ENCODE measurements at places on chromosomes 6 and 20.

DNA sequence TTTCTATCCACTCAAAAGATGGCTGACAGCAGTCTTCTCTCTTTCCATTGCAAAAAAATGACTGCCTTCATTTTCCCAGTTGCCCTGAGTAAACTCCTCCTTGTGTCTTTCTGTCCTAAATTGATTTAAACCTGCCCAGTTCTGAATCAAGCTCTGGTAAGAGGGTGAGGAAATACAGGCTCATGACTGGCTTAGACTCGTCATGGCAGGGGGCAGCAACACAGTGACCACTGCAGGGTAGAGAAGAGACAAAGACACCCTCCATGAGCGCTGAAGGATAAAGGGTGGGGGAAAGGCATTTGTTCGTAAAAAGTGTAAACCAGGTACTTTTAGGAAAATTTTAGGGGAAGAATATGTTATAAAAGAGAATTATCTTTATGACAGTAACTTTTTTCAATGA lies 738.2 kb upstream of the FLRT3 start:
- no peak for DNase-seq

DNA sequence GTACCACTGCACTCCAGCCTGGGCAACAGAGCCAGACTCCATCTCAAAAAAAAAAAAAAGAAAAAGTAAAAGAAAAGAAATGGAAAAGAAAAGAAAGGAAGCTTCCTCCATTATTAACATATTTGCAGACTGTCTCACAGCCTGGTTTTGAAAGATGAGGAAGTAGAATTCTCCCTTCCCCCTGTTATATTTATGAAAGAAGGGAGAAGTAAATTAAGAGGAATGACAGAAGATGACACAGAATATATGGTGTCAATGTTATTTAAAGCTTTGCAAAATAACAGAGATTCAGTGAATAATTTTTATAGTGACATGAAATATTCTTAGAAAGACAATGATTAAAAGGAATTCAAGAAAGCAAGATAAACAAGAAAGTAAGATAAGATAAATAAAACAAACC lies 83.7 kb upstream of the PRSS16 start:
- DNase-seq: no peak

- no peak for DNase-seq
Observed at GRCh38 chr6:149439626-149440025, 39.6 kb downstream of the SUMO4 start.

- no peak for DNase-seq
Observed at GRCh38 chr6:56593801-56594318, 48.8 kb downstream of the DST start.

DNA sequence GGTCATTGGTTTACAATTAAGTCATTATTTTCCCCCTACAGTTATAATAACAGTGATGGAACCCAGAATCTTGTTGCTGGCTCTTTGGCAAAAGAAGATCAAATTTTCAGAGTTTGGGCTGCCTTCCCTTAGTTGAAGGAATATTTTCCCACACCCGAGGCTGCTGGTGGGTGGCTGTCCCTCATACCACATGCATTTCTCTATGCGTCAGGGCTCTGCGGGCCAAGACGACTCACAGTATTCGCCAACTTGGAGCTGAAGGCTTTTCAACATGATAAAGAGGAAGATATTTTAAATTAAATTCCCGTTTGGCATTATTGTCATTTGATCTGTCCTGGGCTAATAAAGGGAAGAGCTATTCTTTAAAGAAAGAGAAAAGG lies 102.2 kb upstream of the SASH1 start:
- DNase-seq: no peak

DNA sequence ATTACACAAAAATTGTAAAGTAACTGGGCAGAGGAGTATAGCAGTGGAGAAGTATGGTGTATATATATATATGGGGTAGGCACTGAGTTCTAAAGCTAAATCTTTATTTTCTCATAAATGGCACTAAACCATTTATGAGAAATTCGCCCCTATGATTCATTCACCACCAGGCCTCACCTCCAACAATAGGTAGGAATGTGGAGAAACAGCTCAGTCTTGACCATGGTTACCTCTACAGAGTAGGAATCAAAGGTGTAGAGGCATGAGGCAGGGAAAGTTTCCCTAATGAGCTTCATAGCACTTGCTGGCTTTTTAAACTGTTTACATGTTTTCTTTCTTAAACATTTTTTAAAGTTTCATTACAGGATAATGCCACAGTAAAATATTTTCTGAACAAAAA lies 36.9 kb upstream of the SUMO4 start:
- DNase-seq: no peak

DNA sequence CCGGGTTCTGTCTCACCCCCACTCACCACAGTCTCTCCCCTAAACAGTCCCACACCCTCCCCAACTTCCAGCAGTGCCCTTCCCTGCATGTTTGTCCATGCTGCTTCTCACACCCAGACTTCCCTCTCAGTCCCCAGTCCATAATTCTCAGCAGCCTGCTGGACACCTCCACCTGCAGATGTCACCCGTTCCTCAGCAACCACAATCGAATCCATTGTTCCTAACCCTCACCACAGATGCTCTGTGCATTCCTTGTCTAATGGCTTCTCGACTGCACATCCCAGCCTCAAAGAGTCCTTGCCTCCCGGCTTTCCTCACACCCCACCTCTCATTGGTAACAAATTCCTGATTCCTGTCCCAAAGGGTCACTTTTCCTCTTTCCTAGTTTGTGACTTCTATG lies 55.6 kb downstream of the GOPC start:
- DNase-seq: no peak

DNA sequence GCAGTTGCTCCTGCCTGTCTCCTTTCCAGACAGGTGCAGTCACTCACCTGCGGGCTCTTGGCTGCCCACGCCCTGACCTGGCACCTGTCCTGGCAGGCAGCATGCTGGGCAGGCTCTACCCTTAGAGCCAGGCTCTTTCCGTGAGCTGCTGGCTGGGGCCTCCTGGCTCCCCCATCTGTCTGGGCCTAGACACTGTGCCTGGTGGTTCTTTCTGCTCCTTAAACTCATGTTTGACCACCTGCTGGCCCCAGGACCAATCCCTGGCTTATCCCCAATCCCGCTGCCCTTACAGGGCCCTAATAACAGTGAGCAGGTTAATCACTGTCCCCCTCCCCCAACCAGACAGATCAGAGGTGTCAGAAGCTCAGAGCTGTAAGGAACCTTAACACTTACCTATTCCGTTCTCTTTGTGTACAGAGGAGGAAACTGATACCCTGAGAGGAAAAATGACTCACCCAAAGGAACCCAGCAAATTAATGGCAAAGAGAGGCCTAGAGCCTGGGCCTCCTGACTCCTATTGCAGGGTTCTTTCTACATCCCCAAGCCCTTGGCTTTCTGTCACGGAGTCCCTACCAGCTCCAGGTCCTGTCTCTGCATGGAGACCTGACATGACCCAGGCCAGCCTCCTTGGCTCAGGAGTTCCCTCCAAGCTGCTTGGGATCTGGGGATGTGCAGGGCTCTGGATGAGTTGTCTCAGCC lies 54.7 kb downstream of the RAB44 start:
- no peak for DNase-seq

GRCh38 chr6:100626721-100627120 lies 162.0 kb upstream of the SIM1 start:
- DNase-seq: no peak

DNA sequence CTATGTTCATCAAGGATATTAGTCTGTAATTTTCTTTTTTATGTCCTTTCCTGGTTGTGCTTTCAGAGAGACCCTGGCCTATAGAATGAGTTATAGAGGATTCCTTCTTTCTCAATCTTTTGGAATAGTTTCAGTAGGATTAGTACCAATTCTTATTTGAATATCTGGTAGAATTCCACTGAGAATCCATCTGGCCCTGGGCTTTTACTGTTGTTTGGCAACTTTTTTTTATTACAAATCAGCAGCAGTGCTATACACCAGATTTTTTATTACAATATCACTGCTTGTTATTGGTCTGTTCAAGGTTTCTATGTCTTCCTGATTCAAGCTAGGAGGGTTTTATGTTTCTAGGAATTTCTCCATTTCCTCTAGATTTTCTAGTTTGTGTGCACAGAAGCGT lies 50.0 kb upstream of the NRSN1 start:
- no peak for DNase-seq

DNA sequence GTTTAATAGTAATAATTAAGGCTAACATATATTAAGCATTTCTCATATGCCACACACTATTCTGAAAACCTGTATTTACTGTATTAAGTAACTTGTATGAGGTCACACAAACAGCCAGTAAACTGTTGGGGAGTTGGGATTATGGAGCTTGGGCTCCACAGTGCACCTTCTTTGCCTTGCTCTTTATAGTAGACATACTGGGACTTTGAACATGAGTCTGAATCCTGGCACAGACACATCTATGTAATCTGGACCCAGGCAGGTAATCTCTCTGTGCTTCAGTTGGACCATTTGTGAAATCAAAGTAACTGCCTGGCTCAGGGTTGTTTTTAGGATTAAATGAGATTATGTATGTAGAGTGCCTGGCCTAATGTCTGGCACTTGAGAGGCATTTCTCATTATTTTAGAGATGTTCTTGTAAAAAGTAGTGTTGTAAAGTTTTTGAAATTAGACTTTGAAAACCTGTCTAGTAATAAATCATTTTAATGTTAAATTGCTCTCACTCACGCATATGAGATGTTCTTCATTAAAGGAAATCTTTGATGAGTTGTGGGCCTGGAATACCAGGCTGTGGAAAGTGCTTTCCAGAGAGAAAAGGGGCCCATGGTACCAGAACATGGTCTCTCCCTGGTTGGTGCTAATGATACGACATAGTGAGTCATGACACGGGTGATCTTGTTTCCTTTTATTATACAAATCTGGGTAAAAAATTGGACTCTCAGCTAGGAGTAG lies 34.3 kb downstream of the LRRC1 start:
- DNase-seq: no peak

DNA sequence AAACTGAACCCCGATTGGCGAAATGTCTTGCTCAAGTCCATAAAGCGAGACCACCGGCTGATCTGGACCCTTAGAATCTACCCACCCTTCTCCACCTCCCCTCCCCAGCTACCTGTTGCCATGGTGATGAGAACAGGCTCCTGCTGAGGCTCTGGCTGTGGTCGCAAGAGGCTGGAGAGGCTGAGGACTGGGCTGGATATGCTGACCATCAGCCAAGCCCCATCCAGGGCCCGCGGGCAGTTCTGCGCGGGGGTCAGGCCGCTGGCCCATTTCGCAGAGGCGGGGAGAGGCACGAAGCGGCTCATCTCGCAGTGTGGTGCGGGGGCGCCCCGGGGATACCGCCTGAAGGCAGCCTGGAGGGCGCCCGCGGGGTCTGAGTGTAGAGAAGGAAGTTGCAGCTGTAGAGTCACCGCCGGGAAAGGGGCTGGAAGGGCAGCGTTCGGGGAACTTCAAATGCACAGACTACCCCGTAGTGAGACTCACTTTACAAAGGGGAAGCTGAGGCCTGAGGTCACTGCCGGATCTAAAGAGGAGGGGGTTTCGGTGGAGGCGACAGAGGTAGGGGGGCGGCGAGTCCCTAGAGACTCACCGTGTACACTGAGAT lies 671 bp downstream of the TAPBP start:
- DNase-seq: no peak

DNA sequence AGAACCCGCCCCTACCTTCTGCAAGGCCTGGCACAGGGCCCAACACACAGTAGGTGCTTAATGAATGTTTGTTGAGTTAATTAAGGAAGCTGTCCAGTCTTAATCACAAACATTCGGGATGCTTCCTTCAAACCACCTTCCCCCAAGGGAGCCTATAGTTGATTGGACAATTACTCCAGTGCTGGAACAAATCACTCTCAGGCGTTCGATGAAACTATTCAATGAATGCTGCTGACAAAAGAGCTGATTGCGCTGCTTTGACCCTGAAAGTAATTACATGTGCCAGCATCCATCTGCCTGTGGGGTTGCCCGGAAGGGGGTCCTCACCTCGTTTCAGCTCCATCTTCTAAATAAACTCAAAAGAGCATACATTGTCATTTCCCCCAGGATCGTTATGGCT lies 112.0 kb upstream of the SRSF6 start:
- DNase-seq: no peak

- no peak for DNase-seq
Observed at GRCh38 chr6:1384549-1385128, 4.7 kb upstream of the FOXF2 start.

DNA sequence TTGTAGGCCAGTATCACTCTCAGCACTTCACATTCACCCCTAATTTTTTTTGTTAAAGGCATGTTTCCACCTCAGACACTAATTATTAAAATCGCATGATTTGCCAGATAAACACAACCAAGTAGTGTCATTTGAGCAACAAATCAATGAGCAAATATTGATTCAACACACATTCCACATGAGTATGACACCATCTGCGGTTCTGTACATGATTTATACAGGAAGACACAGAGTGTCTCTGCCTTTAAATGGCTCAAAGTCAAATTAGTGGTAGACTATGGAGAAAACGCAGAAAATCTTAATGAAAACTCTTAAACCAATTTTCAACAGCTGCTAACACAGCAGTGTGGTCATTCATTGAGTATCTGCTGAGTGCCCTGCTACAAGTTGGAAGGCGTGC lies 300.2 kb downstream of the SOX4 start:
- no peak for DNase-seq

GRCh38 chr6:146200176-146200575 lies 171.3 kb downstream of the GRM1 start:
- no peak for DNase-seq

DNA sequence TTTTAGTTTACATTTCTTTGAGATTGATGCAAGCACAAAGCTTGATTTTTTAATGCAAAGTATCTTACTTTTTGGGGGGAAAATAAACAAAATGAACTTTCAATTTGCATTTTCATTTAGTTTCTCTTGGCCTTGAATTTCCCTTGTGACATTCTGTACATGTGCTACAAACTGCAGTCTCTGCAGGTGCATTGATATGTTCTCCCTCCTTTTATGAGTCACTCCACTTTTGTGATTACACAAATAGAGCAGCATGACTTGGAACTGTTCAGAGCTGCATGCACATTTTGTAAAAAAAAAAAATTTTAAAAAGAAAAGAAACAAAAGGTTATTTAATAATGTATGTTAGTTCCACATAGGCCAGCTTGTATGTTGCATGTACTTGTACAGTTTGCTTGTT lies 220.0 kb upstream of the KCNQ5 start:
- DNase-seq: no peak

GRCh38 chr6:144062786-144063185 lies 32.6 kb downstream of the SF3B5 start:
- DNase-seq: no peak

DNA sequence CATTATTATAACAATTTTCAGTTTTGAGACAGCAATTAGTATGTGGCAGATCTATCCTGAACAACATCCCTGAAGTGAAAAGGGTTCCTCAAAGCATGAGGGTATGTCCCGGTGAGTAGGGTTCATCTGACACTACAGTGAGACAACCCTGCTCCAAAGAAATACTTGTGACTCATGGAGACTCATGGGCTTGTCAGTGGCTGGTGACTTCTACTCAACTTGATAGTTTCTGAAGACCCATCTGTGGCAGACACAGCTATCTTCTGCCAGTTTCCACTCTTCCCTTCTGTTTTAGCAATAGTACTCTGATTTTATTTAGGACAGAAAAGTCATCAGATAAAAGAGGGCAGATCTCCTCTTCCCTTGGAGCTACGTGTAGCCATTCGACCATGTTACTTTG lies 41.4 kb downstream of the MAP3K7 start:
- DNase-seq: no peak

- DNase-seq: no peak
Observed at GRCh38 chr6:12875051-12875450, 158.5 kb downstream of the PHACTR1 start.

Measured in ureter (tissue), 1 donor.